Common myeloid progenitor, CD34-positive (primary cell): ENCODE measurements at places on chromosomes 13 and 19.

DNA sequence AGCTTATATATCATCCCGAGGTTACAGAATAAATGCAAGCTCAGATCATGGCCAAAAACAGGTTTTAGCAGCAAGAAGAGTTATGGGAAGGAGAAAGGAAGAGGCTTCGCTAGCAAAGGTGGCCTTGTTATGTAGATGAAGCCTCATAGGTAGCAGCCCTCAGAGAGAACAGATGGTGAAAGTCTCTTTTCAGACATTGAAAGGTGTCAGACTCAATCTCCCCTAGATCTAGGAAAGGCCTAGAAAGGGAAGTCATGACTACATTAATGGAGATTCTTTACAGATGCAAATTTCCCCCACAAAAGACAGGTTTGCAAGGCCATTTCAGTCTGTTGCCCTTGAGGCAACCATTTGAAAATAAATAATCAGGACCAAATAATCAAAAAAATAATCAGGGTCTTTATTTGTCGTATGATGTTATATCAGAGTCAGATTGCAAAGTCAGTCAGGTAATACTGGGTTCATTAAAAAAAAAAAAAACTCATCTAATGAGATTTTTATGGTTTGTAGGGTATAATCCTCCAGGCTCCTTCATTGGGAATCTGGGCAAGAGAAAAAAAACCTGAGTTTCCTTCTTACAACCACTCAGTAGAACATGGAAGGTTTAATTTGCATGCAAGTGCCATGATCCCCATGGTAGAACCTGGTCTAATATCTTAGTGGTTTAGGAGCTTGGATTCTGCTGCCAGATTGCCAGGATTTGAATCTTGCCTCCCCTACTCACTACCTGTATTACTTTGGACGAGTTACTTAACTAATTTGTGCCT lies 50.8 kb upstream of the HTR2A start:
- no peaks in the 10 kb centered on the region for H3K4me1 ChIP-seq
- H3K36me3 ChIP-seq, result no peaks in the 10 kb centered on the region
- no peak overlapping the region for H3K27ac ChIP-seq
- no peak for DNase-seq

DNA sequence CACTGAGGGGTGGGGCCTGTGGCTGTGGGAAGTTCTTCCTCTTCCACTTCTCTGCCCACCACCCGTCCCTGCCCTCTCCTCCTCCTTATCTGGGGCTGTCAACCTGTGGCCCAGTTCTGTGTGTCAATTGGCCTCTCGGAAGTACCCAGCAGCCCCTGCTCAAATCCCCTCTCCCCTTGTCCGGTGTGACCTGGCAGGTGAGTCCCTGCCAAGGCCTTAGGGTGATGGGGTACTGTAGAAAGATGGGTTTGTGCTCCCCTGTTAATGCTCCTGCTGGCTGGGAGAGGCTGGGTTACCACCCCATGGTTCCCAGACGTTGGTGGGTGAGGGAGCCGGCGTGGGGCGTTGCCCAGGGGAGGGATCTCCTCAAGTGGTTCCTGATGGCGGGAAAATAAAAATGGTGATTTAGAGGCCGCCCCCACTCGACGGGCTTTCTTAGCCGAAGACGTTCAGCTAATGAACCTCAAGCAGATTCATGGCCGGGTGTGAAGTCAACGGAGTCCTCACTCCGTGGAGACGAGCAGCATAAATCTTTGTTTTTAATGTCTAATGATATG lies 141.2 kb downstream of the URI1 start:
- no peaks in the 10 kb centered on the region for H3K36me3 ChIP-seq
- no peaks in the 10 kb centered on the region for H3K4me1 ChIP-seq
- peaks cover 2% of the 10 kb centered on the region for H3K27me3 ChIP-seq
- no peak overlapping the region for H3K27ac ChIP-seq
- H3K4me3 ChIP-seq, result no peak overlapping the region

DNA sequence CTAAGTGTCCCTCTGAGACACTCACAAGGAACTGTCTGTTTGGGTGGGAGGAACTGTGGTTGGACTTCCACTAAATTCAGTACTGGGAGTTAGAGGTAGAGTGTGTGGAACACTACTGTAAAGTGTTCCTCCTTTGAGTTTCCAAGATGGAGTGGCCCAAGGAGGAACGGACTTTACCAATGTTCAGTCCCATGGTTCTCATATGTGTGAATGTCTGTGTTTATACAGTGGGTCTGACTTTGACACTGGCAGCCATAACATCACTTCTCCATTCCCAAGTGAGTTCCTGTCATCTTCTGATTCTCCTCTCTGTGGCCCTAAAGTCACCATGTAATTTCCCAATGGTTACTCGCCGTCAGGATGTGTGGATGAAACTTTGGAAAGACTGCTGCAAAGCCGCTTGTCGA lies 136.8 kb upstream of the SERP2 start:
- peak overlapping the region; percentile 26 for H3K4me3 ChIP-seq
- DNase-seq, result peak; percentile 45
- no peaks in the 10 kb centered on the region for H3K36me3 ChIP-seq
- peaks cover 6% of the 10 kb centered on the region for H3K4me1 ChIP-seq
- H3K27me3 ChIP-seq, result no peaks in the 10 kb centered on the region

- H3K36me3 ChIP-seq, result peaks cover 5% of the 10 kb centered on the region
- no peaks in the 10 kb centered on the region for H3K4me1 ChIP-seq
- DNase-seq, result no peak
- H3K4me3 ChIP-seq, result no peak overlapping the region
- no peaks in the 10 kb centered on the region for H3K27me3 ChIP-seq
Observed at GRCh38 chr13:19795956-19796355, 13.2 kb upstream of the PSPC1 start.

DNA sequence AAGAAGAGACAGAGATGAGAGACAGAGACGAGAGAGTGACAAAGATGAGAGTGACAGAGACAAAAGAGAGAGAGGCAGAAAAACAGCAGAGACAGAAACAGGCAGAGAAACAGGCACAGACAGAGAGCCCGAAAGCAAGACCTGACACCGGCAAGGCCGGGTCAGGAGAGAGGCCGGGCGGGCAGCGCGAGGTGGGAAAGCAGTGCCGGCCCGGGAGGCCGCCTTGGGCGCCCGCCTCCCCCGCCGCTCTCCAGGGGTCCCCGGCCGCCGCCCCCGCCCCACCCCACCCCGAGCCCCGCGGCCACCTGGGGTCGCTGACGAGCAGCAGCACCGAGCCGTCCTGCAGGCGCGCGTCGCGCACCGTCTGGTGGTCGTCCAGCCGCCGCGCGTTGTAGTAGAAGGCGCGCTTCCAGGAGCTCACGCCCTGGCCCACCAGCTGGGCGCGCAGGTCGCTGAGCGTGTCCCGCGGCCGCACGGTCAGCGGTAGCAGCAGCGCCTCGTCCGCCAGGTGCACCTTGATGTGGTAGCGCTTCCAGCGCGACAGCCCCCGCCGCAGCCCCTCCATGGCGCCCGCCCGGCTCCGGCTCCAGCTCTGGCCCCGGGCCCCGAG lies at the start of gene TINCR:
Gene TINCR (minus strand): TSS at position 594 of the 610 bp plus-strand sequence.
- no peaks in the 10 kb centered on the region for H3K36me3 ChIP-seq
- H3K27me3 ChIP-seq, result peaks cover 20% of the 10 kb centered on the region
- DNase-seq, result peak; percentile 48
- H3K4me3 ChIP-seq, result no peak within 1 kb of the TSS
- no peak within 1 kb of the TSS for H3K27ac ChIP-seq

- peaks cover 13% of the 10 kb centered on the region for H3K36me3 ChIP-seq
- no peak for DNase-seq
Observed at GRCh38 chr19:48618278-48618915, 581 bp downstream of the RPL18 start.

DNA sequence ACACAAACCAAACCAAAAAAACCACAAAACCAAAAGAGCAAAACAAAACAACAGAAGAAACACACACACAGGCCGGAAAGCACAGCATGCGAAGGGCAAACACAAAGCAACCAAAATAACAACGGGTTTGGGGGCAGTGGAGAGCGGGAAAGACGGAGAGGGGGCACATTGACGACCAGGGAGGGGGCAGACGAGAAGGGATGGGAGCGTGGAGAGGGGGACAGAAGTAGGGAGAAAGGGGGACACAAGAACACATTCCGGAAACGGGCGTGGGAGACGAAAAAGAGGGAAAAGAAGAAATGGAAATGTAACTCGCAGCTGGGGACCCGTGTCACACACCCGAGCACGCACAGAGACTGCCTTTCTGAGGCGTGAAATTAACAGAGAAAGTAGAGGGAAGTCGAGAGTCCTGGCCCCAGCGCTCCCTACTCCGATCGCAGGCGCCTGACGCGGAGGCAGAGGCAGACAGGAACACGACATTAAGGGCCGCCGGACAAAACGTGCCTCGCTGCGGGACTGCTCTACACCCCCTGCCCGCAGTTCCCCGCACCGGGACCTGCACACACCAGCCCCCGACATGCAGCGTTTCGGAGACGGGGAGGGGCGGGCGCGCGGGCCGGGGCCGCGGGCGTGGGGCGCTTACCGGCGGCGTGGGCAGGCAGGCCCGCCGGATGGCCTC lies 652 bp downstream of the POU4F1 start:
- no peaks in the 10 kb centered on the region for H3K36me3 ChIP-seq
- peaks cover 31% of the 10 kb centered on the region for H3K4me1 ChIP-seq
- H3K27ac ChIP-seq, result no peak overlapping the region
- H3K27me3 ChIP-seq, result peaks cover 97% of the 10 kb centered on the region

DNA sequence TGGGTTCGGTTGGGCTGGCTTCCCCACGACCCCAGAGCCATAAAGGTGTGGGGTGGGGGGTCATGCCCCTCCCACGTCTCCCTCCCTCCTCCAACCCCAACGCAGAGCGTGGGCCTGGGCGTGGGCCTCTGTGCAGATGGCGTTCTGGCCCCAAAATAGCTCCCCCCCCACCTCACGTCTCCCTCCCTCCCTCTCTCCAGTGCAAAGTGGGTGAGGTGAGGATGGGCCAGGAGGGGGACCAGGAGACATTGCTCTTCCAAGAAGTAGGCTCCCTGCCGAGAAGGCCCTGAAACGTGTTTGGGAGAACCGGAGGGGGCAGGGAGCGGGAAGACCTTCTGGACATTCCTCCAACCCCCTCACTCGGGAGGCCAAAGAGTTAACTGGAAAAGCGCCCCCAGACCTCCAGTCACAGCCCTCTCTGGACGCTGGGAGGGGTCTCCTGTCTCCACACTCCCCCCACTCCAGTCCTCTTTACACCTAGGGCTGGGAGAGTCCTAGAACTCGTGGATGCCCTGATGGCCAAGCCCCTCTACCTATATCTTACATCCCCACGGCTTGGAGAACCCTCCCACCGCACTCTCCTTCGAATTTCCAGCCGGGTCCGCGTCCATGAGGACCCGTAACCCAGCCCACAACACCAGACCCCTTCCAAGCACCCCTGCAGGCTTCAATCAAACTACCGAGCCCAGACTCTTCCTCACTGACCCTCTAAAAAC lies 855 bp downstream of the UNC13A start:
- H3K4me1 ChIP-seq, result no peaks in the 10 kb centered on the region
- no peak overlapping the region for H3K27ac ChIP-seq
- no peaks in the 10 kb centered on the region for H3K27me3 ChIP-seq
- H3K4me3 ChIP-seq, result no peak overlapping the region
- no peak for DNase-seq

DNA sequence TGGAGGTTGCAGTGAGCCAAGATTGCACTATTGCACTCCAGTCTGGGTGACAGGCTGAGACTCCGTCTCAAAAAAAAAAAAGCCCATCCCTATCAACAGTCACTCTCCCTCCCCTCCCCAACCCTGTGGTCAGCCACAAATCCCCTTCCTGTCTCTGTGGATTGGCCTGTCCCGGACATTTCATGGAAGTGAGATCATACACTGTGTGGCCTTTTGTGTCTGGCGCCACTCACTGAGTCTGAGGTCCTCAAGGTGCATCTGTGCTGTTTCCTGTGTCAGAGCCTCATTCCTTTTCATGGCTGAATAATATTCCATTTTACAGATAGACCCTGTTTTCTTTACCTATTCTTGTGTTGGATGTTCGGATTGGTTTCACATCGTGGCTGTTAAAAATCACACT lies 149.5 kb downstream of the PTPRS start:
- no peak overlapping the region for H3K4me3 ChIP-seq
- H3K27ac ChIP-seq, result no peak overlapping the region
- no peak for DNase-seq

- no peaks in the 10 kb centered on the region for H3K27me3 ChIP-seq
- no peaks in the 10 kb centered on the region for H3K4me1 ChIP-seq
- H3K4me3 ChIP-seq, result no peak overlapping the region
- no peaks in the 10 kb centered on the region for H3K36me3 ChIP-seq
- H3K27ac ChIP-seq, result no peak overlapping the region
Observed at GRCh38 chr13:51269039-51269438, 46.8 kb downstream of the FAM124A start.

DNA sequence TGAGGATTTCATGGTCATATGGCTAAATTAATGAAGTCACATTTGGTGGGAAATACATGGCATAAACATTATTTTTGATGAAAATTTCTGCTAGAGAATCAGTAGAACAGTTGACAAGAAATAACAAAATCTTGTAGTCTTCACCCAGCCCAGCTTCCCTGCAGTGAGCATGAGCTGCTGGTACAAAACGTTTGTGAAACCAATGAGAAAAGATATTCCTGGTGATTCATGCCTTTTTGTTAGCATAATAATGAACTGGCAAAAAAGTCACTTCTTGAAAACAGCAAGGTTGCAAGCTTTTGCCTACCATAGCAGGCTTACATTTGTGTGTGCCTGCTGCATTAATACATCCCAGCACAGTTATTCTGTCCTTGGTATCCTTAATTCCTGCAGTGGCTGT lies 475.9 kb upstream of the HTR2A start:
- no peak overlapping the region for H3K27ac ChIP-seq
- H3K27me3 ChIP-seq, result no peaks in the 10 kb centered on the region
- no peaks in the 10 kb centered on the region for H3K36me3 ChIP-seq
- no peak overlapping the region for H3K4me3 ChIP-seq
- no peak for DNase-seq

DNA sequence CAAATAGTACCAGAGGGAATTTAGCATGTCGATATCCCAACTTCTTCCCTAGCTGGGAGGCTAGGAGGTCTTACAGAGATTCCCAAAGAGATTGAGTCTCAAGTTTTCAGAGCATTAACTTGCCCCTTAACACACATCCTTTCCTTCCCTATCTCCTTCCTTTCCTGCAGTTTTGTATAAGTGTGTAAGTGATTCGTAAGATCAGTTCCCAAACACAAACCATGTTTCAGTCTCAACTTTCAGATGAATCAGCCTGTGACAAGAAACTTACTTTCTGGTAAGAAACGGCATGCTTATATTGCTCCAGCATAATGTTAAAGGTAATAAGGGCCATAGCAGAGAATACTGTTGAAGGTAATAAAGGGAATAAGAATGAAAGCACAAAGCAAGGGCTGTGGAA lies 472.2 kb downstream of the LIG4 start:
- DNase-seq, result no peak
- H3K36me3 ChIP-seq, result no peaks in the 10 kb centered on the region
- H3K27ac ChIP-seq, result no peak overlapping the region
- H3K4me3 ChIP-seq, result no peak overlapping the region
- H3K27me3 ChIP-seq, result no peaks in the 10 kb centered on the region

GRCh38 chr19:48424694-48425219 lies 21.0 kb upstream of the GRWD1 start:
- H3K36me3 ChIP-seq, result no peaks in the 10 kb centered on the region
- H3K4me1 ChIP-seq, result no peaks in the 10 kb centered on the region
- H3K27me3 ChIP-seq, result no peaks in the 10 kb centered on the region
- peak overlapping the region; percentile 19 for H3K4me3 ChIP-seq
- peak overlapping the region; percentile 33 for H3K27ac ChIP-seq

- H3K4me3 ChIP-seq, result peak overlapping the region; percentile 93
- H3K4me1 ChIP-seq, result peaks cover 28% of the 10 kb centered on the region
- no peaks in the 10 kb centered on the region for H3K27me3 ChIP-seq
Observed at GRCh38 chr19:6773323-6773931, 919 bp downstream of the VAV1 start.

GRCh38 chr19:788983-789700 lies 8.1 kb upstream of the PTBP1 start:
- no peaks in the 10 kb centered on the region for H3K36me3 ChIP-seq
- H3K4me3 ChIP-seq, result peak overlapping the region; percentile 57
- DNase-seq, result peak; percentile 20
- peak overlapping the region; percentile 75 for H3K27ac ChIP-seq
- H3K4me1 ChIP-seq, result peaks cover 24% of the 10 kb centered on the region
